Aorta (tissue), 5 donors: ENCODE measurements at places on chromosomes 7 and 10. TPM values are rescaled to one million over a fixed set of nuclear protein-coding genes. Genes with fewer than 3 reads are reported as not detected.

DNA sequence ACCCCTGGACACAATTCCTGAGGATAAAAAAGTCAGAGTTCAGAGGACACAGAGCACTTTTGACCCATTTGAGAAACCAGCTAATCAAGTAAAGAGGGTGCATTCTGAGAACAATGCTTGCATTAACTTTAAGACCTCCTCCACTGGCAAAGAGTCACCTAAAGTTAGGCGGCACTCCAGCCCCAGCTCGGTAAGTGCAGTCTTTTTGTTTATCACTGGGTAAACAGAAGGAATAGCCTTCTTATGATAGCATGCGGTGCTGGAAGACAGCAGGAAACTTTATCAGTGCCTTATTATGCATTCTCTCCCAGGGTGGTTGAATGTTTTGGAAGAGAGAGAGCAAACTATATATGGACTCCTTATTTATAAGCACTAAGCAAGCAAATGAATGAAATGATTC lies 130.5 kb downstream of the CDK14 start:
- no peak for DNase-seq

DNA sequence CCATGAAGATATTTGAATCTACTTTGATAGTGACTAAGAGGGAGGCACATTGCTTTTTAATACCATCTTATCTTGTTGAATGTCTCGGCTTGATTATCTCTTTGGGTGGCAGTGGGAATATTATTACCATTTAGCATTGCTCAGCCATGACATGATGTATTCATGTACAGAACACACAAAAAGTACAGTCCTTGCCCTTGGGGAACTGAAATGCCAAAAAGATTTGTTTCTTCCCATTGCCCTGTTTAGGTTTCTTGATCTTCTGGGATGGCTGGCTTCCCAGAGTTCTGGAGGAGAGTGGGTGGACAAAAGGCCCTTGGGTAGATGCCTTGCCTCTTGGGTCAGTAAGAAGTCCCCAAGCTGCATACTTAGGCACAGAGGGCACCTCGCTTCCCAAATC lies 23.8 kb downstream of the SUFU start:
- DNase-seq, result no peak

DNA sequence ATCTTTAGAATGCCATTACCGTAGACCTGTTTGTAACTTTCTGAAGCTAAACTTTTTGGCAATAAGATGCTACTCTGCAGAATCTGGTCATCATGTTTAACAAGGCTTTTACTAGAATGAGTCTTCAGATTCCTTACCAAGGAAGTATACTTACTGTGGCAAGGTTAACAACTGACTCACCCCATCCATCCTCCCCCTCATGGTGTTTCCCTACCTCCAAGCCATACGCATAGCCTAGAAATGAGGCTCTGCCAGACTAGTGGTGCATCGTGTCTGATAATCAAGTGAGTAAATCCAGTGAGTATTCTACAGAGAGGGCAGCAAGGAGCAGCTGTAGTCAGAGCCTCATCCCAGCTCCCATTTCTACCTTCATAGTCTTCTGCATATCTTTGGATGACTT lies 223.6 kb downstream of the IPMK start:
- no peak for DNase-seq

DNA sequence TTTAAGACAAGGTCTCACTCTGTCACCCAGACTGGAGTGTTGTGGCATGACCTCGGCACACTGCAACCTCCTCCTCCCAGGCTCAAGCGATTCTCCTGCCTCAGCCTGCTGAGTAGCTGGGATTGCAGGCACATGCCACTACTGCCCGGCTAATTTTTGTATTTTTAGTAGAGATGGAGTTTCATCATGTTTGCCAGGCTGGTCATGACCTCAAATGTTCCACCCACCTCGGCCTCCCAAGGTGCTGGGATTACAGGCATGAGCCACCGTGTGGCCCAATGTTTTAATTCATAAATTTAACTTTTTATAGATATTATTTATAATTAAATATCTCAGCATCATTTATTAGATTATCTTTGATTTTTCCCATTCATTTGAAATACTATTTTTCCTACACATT lies 658.0 kb upstream of the NRG3 start:
- DNase-seq, result no peak

- no peak for DNase-seq
Measured at GRCh38 chr10:77494327-77494726, 143.3 kb downstream of the KCNMA1 start.

DNA sequence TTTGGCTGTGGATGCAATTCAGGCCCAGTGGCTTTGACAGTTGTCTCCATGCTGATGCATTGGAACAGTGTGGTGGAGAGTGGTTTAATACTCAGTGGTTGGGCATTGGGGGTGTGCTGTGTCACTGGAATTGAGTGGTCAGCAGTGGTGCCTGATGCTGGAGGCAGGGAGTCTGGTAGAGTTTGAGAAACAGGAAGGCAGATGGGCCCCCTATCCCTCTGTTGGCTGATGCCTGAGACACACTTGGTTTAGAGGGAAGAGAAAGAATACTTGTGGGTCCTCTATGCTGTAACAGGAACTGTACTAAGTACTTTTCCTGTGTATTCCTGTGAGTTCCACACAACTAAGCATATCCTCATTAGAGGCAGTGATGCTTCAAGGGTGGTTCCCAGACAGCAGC lies 55.4 kb downstream of the EEPD1 start:
- DNase-seq, result no peak

DNA sequence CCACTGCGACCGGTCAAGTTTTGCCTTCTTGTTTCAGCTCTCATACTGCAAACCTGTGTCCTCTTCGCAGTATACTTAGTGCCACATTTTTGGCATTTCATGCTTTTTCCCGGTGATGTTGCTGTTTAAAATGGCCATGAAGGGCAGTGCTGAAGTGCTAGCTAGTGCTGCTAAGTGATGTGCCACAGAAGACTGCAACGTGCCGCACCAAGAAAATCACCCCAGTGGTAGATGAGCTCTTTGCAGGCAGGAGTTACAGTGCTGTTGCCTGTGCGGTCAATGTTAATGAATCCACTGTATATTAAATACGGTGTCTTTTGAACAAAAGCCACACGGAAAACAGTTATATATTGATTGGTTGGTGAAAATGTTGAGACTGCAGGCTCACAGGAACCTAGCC lies 120.3 kb downstream of the ANLN start:
- no peak for DNase-seq

DNA sequence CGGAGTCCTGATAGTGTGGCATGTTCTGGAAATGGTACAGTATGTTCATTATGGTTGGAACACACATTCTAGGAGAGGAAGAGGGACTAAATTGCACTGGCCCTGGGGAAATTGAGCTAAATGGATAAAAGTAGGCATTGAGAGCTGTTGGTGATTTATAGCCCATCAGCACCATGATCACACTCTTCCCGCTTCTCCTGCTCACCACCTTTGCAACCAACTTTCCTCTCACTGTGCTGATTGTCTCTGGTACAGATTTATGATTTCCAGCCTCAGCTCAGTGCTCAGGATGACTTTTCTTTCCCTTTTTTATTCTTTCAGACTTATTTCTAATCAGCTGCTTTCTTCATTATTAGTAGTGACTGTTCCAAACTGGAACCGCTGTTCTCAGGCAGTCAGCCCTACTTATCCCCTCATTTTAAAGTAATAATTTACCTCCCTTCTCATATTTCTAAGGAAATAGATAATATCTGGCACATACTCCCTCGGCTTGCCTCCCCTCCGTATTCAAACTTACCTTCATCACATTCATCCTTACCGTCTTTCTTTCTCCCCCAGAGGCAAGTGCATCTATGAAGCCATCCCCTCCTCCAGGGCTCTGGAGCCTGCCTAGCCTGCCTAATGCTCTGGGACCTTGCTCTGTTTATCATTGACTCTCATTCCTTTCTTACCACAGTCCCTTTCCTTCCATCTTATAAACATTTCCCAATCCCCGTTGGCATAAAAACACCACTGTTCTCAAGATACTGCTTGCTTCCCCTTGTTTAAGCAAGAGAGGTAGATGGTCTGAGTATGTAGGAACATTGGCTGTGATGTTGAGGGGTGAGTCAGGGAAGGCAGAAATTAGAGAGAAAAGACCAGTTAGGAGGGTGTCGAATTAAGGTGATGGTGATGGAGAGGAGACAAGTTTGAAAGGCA lies 51.6 kb upstream of the RPA3 start:
- no peak for DNase-seq

DNA sequence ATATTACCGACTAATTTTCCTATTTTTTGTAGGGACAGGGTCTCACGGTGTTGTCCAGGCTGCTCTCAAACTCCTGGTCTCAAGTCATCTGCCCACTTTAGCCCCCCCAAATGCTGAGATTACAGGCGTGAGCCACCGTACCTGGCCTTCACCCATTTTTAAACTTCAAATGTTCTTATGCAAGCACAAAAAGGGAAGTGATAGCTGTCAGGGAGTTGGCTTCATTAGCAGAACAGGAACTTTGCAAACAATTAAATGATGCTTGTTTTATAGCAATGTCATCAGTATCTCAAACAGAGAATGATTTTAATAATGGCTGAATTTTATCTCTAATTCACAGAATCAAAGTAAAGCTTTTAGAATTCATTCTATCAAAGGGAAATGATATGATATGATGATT lies 49.8 kb upstream of the FAM171A1 start:
- DNase-seq, result no peak

GRCh38 chr10:11647676-11648075 lies 36.2 kb upstream of the USP6NL start:
- DNase-seq, result no peak

GRCh38 chr10:3535001-3535400 lies 250.0 kb downstream of the KLF6 start:
- no peak for DNase-seq

DNA sequence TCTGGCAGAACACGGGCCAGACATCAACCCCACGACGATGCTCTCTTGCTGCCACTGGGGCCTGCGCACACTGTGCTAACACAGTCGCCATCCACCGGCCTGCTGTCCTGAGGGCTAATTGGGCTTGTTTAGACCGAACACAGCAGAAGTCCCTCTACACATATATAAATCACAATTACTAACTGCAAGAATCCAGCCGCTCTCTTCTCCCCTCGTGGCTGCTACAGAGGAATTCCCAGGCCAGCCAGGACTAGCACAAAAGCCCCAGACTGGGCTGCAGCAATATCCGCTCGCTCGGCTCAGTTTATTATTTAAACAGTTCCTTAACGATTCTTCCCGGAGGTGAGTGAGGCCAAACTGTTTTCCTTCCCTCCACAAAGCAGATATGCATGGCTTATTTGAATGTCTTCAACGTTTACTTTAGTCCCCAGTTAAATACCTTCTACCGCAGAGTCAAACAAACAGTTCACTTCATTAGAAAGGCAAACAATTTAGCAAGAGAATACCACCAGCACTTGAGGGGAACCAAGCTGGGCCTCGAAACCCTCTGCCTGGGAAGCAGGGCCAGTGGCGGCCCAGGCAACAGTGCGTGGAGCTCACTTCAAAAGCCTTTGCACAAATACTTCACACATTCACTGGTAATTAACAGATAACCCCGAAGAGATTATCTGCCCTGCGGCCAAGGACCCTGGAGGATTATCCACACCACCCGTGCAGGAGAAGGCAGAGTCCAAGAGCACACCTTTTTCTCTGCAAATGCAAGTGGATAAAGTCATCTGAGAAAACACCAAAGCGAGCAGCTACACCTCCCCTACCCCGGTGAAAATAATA lies 145.3 kb downstream of the GLI3 start:
- DNase-seq, result no peak

The MMD2 gene
- total RNA-seq, result not detected

The CRPPA gene
- 2.4 TPM for total RNA-seq
